ENCODE measurements at places on chromosomes 5 and 9. TPM values are rescaled to one million over a fixed set of nuclear protein-coding genes. Genes with fewer than 3 reads are reported as not detected.

Gene IFNB1
- total RNA-seq = not detected

Gene MEIKIN
- total RNA-seq = 0.66 TPM

Gene BAAT
- not detected for total RNA-seq

Gene GPR150
- total RNA-seq = not detected
